ENCODE measurements at places on chromosomes 4 and X. TPM values are rescaled to one million over a fixed set of nuclear protein-coding genes. Genes with fewer than 3 reads are reported as not detected.

ALB gene
- total RNA-seq, result 0.75 TPM

DNA sequence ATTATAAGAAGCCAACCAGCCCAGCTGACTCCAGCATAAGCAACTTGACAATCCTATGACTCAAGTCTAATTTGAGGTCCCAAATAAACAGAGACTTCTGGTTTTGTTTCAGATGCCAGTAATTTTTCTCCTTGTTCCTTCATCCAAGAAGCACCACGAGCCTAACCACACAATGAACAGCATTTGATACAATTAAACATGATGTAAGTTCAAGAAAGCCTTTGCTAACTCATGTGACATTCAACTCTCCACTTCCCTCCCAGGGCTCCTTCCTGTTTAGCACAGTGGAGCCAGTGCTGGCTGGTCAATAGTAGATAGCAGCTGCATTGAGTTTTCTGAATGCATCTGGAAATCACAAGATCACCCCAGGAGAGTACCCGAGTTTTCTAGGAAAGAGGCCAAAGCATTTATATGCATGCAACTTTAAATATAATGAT, 206.3 kb downstream of the ARHGAP24 start:
- H3K4me1 ChIP-seq, result no peaks in the 10 kb centered on the region
- no peaks in the 10 kb centered on the region for H3K36me3 ChIP-seq
- no peak overlapping the region for H3K4me3 ChIP-seq
- H3K27ac ChIP-seq, result no peak overlapping the region
- no peaks in the 10 kb centered on the region for H3K27me3 ChIP-seq
- DNase-seq, result peak; percentile 98

DNA sequence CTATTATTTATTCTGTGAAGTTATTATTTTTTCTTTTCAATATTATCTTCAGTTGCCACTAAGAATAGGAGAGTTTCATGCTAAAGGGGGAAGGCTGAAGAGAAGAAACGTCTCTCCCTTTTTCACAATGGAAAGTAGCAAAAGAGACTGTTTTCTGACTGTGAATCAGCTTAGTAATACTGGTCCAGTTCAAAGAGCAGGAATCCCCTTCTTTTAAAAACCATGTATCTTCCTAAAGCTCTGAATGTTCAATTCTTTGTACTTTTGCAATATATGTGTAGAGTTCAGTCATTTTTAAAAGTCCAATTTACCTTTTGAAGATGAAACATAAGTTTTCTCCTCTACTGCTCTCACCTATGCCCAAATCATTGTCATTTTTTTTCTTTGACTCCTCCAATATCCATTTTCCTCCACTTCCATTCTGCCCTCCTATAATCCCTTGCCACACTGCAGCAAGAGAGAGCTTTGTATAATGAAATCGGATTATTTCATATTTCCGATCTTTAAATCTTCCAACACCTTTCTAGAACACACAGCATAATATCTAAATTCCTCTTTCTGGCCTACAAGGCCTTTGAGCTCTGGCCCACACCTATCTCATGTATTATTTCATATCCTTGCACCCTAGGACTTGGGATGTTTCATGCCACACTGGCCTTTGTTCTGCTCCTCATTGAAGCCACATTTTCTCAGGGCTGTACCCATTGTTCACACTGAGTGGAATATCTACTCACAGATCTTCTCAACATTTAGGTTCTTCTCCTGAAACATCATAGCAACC, 195.3 kb downstream of the CAMK2D start:
- H3K4me3 ChIP-seq, result no peak overlapping the region
- no peak overlapping the region for H3K27ac ChIP-seq
- DNase-seq, result no peak
- H3K27me3 ChIP-seq, result no peaks in the 10 kb centered on the region
- peaks cover 8% of the 10 kb centered on the region for H3K4me1 ChIP-seq

DNA sequence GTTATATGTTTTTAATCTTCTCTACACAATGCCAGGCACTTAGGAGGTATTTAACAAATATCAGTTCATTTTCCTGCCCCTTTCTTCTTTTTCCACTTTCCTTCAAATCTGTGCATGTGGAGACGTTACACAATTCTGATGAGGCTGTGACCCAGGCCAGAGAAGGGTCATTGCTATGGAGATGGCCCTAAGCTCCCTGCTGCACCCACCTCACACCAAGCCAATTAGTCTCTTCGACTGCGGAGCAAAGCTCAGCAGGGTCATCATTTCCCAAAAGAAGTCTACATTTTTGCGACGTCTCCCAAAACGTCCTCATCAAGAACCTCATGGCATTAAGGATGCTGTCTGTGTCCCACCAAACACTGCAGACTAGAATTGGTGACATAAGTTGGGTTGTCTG, 28.9 kb upstream of the VEGFD start:
- no peak overlapping the region for H3K27ac ChIP-seq
- H3K27me3 ChIP-seq, result no peaks in the 10 kb centered on the region

DNA sequence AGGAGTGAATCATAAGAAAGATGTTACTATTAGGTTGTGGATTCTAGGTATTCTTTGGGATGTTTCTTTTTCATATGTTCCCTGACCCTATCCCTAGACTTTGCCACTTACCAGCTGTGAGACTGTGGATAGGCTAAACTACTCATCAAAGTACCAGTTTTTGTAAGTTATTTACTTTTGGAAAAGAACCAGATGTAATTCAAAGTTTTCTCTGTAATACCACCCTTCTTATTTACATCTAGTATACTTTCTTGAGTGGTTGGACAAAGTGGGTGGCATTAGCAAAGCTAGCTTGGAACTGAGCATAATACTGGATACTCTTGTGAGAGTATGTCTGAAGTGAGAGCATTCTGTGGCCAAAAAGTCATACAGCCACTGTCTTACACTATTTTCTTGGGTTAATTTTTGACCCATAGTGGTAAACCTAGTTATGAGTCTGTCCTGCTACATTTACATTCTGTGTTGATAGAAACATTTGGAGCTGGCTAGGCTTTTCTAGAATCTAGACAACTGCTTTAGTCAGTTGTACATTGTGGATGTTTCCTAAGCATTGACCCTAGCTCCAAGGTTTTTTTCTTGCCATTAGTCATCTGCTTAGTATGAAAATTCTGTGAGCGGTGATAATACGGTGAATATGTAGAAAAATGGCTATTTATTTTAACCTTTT, 41.7 kb downstream of the KDM6A start:
- peak; percentile 64 for DNase-seq
- no peaks in the 10 kb centered on the region for H3K27me3 ChIP-seq
- H3K4me3 ChIP-seq, result no peak overlapping the region
- no peaks in the 10 kb centered on the region for H3K36me3 ChIP-seq
- H3K27ac ChIP-seq, result peak overlapping the region; percentile 38

DNA sequence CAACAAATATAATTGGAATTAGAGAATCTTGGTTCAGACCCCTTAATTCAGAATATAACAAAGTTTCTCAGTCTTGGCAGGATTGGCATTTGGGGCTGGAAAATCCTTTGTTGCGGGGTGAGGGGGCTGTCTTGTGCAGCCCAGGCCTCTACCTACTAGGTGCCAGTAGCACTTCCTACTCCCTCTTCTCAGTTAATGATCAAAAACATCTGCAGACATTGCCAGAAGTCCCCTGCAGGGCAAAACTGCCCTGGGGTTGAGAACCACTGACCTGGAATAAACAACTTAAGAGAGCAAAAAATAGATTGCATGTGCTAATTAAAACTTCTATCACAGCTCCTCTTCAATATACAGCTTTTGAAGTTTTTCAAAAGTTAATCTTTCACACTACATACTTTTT, 36.7 kb upstream of the CXorf38 start:
- H3K4me3 ChIP-seq, result no peak overlapping the region
- DNase-seq, result no peak
- H3K27ac ChIP-seq, result no peak overlapping the region
- H3K27me3 ChIP-seq, result no peaks in the 10 kb centered on the region

- H3K36me3 ChIP-seq, result no peaks in the 10 kb centered on the region
- no peaks in the 10 kb centered on the region for H3K4me1 ChIP-seq
- H3K27ac ChIP-seq, result no peak overlapping the region
- no peak overlapping the region for H3K4me3 ChIP-seq
- no peaks in the 10 kb centered on the region for H3K27me3 ChIP-seq
Measured at GRCh38 chr4:99832321-99832720, 15.7 kb downstream of the DAPP1 start.

GRCh38 chr4:81453024-81453423, 18.7 kb downstream of the RASGEF1B start:
- no peaks in the 10 kb centered on the region for H3K36me3 ChIP-seq
- DNase-seq, result no peak
- H3K4me1 ChIP-seq, result peaks cover 2% of the 10 kb centered on the region
- no peak overlapping the region for H3K27ac ChIP-seq
- H3K27me3 ChIP-seq, result no peaks in the 10 kb centered on the region
